ENCODE measurements at places on chromosomes 13 and 19.
A peak's percentile ranks its signal among the peaks of the same experiment; 100 is the strongest.

GRCh38 chr13:33728271-33729037, 89.5 kb upstream of the RFC3 start:
- no peak for DNase-seq

DNA sequence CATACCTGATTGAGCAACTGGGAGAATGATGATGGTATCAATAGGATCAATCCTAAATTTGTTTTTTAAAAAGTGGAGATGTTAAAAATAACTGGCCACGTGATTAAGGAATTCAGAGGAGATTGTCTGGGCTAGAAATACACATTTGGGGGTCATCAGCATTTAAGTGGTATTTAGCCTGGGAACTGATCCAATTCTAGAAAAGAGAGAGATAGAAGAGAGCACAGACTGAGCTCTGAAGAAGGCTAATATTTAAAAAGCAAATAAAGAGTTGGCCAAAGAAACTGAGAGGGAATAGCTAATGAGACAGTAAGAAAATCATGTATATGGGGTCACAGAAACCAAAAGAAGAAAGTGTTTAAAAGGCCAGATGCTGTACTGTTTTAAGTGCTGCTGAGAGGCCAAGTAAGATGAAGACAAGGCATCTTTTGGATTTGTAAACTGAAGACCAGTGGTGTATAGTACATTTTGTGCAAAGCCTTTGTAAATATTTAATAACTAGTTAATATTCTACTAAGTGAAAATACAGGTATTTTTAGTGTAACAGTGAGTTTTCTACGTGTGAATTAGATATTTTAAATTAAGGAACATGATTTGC, 40.2 kb downstream of the UBL3 start:
- DNase-seq: no peak

DNA sequence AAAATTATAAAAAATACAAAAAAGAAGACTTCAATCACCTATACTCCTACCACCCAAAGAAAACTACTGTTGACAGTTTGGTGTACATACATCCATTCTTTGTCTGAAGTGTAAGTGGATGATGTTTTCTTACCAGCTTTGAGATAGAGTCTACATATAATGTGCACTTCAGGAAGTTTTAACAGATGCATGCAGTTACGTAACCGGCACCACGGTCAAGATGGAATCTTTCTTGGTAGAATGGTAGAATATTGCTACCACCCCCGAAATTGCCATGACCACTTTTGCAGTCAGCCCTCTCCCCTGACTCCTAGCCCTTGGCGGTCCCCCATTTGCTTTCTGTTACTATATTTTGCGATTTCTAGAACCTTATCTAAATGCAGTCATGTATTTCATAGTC, 1.4 kb downstream of the CUL4A start:
- peak; percentile 61 for DNase-seq

DNA sequence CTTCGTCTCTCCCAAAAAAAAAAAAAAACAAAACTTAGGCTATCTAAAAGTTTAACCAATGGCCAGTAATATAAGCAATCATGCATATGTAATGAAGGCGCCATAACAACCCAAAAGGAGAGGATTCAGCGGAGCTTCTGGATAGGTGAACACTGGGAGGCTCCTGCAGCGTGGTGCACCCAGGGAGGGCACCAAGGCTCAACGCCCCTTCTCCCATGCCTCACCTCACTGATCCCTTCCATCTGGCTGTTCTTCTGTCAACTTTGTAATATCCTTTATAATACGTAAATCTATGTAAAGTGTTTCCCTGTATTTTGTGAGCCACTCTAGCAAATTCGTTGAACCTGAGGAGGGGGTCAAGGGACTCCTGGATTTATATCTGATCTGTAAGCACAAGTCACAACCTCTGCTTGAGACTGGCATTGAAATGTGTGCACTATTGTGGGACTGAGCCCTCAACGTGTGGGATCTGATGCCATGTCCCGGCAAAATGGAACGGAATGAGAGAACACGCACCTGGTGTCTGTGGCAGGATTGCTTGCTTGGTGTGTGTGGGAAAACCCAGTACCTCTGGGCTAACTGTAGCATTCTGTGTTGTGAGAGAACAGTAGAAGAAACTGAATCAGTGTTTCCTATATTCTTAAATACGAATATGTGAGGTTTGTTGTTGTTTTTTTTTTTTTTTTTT, 521 bp upstream of the ZNF665 start:
- no peak for DNase-seq

DNA sequence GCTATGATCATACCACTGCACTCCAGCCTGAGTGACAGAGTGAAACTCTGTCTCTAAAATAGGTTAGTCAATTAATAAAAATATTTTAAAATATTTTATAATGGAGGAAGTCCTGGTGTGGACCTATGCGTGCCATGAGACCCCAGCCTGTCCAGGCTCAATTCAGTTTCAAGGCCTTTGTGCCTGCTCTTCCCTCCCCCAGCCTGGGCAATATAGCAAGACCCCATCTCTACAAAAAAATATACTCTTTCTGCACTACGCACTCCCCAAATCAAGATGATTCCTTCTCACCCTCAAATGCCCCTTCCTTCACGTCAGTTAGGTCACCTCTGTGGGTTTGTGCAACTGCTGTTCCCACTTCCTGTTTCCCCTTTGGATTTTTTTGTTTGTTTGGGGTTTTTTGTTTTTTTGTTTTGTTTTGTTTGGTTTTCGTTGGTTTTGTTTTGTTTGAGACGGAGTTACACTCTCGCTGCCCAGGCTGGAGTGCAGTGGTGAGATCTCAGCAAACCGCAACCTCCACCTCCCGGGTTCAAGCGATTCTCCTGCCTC, 1.4 kb upstream of the HSH2D start:
- DNase-seq: no peak

GRCh38 chr19:31613683-31614219, 264.5 kb upstream of the TSHZ3 start:
- no peak for DNase-seq

- no peak for DNase-seq
These were observed 20.5 kb downstream of the NCAN start for GRCh38 chr19:19232261-19232721.

DNA sequence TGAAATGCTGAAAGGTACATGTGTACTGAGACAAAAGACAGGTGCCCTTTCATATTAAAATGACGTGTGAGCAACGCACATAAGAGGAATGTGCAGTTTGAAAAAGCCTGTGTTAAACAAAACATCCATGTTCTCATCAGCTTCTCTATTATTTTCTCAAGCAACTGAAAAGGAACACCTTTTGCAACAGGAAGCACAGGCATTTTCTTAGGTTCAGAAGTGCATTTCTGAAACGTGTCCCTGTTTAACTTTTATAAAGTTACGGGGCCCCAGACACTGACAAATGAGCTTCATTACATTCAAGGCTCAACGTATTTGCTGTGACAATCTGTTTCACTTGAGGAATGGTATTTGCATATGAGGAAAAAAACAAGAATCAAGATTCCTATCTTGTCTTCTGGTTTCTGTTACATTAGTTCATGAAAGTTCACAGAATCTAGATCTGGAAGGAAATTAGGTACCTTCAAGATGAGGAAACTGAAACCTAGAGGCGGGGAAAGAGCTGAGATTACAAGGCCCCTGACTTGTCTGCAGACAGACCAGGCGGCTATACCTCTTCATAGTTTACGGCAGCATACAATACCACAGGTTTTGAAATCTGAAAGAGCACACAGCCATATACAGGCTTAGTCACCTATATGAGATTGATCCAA, 431.7 kb downstream of the KLF12 start:
- DNase-seq: no peak

GRCh38 chr19:39223703-39224279, 19.7 kb upstream of the SYCN start:
- DNase-seq: no peak

DNA sequence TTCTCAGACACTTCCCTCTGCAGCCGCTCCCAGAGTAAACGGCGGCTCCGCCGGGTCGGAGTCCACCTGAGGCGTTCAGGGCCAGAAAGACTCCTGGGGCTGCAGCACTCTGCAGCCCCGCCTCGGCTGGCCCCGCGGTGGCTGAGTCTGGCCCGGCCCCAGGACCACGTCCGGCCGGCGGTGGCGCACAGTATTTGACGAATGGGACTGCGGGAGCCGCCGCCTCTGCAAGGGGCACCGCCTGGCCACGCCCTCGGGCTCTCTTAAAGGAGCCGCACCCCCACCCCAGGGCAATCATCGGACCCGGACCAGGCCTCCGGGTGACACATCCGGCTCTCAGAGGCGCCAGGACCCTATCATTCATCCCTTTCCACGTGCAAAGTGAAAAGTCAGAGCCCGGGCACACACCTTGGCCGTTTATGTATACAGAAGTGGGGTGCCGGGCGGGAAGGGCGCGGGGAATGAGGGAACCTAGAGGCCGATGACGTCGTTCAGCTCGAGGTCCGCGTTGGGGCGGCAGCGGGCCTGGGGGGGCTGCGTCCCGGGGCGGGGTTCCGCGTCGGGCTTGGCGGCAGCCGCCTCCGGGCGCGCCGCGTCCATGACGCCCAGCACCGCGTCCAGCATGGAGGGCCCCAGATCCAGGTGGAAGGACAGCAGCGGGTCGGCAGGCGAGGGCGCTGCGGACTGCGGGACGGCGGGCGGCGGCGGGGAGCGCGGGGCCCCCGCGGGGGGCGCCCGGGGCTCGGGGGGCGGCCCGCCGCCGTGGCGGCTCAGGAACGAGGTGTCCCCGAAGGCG, 1.2 kb upstream of the LENG9 start:
- peak; percentile 84 for DNase-seq

GRCh38 chr13:97570442-97570841, 136.5 kb downstream of the RAP2A start:
- no peak for DNase-seq

- DNase-seq: no peak
These were observed 214.1 kb upstream of the UFM1 start for GRCh38 chr13:38135592-38135991.

- DNase-seq: no peak
These were observed at the start of gene CEACAM5 for GRCh38 chr19:41708481-41708880. TSS of gene CEACAM5 (plus strand) at chr19:41708626. CDS start at chr19:41708732, 106 bp downstream.

- no peak for DNase-seq
These were observed 38.7 kb downstream of the TSHZ3 start for GRCh38 chr19:31310432-31311133.

GRCh38 chr19:46878613-46879375, 18.0 kb downstream of the ARHGAP35 start:
- DNase-seq: no peak

DNA sequence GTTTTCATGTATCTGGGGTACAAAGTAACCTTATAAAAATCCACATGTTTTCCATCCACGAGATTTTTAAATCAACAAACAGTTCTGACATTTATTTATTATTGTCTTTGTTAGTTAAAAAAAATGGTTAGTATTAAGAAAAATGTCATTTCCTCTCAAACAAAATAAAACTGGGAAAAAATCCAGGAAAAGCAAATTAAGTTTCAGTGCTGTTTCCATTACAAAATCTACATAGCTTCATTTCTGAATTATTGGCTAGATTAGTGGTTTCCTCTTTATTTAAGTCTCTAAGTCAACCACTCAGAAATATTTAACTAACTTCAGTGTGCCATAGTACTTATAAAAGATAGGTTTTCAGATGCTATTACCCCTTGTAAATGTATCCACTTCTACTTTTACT, 49.1 kb downstream of the MZT1 start:
- no peak for DNase-seq

DNA sequence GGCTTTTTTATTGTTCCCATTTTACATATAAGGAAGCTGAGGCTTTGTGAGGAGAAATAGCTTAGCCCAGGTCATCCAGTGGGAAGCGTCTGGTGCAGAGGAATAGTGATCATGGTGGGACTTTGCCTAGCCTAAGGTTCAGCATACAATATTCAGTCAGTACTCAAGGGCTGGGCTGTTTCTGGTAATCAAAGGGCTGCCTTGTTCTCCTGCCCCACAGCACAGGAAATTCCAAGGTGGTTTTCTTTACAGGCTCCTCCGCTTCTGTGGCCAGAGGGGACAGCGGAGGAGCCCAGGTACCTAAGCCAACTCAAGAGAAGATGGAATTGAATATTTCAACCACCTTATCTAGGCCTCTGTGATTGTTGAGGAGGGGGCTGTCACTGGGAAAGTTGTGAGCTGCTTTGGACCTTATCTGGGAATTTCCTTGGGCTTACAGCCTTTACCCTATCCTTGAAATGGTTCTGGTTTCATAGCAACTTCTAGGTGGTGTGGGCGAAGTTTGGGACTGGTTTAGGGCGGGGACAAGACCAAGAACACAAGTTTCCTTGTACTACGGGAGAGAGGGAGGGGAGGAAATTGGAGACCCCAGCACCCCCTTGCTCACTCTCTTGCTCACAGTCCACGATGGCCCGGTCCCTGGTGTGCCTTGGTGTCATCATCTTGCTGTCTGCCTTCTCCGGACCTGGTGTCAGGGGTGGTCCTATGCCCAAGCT, at the start of gene MIA:
Gene MIA (plus strand): TSS at position 606 of the 716 bp plus-strand sequence. CDS start 22 bp downstream, at position 628.
- DNase-seq: no peak

DNA sequence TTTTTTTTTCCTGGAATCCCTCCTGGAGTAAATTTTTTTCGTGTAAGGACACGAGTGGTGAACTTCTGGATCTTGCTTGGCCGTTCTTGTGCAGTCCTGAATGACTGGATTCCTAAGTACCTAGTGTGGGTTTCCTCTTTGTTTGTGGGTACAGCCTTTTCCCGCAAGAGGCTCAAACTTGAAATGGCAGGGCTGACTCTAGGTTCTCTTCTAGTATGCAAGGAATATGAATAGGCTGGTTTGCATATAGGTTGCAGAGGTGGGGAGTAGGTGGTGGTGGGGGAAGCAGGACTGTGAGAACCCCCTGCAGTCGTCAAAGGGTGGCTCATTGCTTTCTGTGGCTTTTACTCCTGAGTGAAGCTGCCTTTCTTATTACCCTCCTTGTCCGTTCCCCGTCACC, 13.6 kb downstream of the UBAC2 start:
- DNase-seq: no peak

DNA sequence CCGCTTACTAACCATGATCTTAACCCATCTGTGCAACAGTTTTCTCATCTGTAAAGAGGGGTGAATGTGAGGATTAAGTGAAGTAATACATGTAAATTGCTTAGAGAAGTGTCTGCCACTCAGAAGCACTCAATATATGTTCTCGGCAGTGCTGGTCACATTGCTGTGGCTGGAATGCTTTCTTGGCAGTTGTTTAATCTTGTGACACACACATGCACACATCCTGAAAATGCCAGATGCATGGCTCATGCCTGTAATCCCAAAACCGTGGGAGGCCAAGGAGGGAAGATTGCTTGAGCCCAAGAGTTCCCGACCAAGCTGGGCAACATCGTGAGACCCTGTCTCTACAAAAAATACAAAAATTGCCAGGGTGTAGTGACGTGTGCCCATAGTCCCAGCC, 4.9 kb upstream of the DMKN start:
- DNase-seq: no peak

DNA sequence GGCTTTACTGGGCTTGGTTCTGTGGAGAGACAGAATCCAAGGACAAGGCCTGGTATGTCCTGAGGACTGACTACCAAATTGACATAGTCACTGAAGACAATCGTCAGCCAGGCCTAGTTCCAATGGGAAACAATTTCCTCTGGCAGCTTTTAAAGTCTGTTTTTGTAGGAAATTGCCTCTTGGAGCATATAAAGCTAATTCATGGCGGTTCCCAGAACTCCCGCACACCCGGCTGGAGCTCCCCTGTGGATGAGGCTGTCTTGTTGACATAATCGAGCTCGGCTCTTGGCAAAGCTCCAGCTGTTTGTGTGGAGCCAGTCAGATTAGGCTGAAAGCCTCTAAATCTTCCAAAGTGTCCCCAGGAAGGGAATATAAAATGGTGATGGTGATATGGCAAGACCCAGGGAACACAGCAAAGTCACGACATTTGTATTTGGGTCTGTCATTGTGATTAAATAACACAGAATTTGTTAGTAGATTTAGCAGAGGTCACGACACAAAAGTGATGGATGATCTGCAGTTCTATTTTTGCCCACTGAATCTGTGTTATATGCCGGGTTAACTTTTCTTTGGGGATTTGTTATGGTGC, 395.0 kb downstream of the PCDH9 start:
- no peak for DNase-seq

- DNase-seq: no peak
These were observed 8.8 kb upstream of the TNFSF9 start for GRCh38 chr19:6521718-6522646.

GRCh38 chr19:55132453-55133129, 15.2 kb upstream of the PPP1R12C start:
- no peak for DNase-seq

Data from GF-D8 (cell line).